ENCODE measurements at places on chromosomes 12 and 14.
A peak's percentile ranks its signal among the peaks of the same experiment; 100 is the strongest.

DNA sequence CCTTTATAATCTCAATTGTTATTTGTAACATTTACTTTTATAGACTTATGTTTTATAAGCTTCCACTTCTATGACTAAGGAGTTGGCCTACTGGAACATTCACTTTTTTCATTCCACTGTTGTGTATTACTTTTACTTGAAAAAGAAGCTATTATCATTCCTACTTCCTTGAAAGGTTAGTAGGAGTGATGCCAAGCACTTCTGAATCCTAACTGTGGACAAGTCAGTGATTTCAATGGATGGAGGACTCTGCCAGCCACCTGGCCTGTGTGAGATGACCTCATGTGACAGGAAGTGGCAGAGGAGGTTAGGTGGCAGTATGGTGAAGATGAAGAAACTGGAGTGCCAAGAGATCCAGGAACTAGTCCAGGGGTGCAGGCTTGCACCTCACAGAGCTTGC is 46.0 kb downstream of the TECPR2 start:
- peak; percentile 6 for DNase-seq

GRCh38 chr12:48512855-48513254 is 12.6 kb upstream of the OR8S1 start:
- DNase-seq, result no peak

GRCh38 chr14:69501423-69501838 is 16.9 kb downstream of the PLEKHD1 start:
- DNase-seq, result peak; percentile 42

DNA sequence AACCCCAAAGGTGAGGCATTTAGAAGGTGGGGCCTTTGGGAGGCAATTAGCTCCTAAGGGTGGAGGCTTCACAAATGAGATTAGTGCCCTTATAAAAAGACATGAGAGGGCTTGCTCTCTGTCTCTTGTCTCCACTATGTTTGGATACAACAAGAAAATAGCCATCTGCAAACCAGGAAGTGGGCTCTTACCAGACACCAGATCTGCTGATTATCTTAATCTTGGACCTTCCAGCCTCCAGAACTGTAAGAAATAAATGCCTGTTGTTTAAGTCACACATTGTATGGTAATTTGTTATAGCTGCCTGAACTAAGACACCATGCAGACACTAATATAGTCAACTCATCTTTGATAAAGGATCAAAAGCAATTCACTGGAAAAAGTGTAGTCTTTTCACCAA is 34.4 kb downstream of the TMEM116 start:
- no peak for DNase-seq

GRCh38 chr12:122752464-122753318 is at the start of gene DENR:
DENR (plus strand) TSS chr12:122752824; CDS start chr12:122753702, 878 bp downstream.
- DNase-seq, result peak; percentile 94

- DNase-seq, result no peak
These were observed 26.4 kb upstream of the FGF6 start for GRCh38 chr12:4472046-4472445.

DNA sequence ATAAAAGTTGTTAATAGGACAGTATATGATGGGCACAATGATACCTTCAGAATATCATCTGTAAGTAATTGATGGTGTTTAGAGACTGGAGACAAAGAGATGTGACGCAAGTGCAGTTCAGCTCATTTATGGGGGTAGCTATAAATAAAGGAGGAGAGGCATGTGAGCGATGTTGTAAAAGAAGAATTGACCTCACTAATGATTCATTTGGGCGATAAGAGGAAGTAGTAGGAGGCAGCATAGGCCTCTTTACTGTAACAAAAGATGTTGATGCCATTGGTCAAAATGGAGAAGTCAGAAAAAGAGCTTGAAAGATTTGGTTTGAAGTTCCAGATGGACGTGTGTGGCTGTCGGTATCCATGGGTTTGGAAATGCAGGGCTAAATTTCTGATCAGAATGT is 70.0 kb downstream of the FLRT2 start:
- DNase-seq, result peak; percentile 62

DNA sequence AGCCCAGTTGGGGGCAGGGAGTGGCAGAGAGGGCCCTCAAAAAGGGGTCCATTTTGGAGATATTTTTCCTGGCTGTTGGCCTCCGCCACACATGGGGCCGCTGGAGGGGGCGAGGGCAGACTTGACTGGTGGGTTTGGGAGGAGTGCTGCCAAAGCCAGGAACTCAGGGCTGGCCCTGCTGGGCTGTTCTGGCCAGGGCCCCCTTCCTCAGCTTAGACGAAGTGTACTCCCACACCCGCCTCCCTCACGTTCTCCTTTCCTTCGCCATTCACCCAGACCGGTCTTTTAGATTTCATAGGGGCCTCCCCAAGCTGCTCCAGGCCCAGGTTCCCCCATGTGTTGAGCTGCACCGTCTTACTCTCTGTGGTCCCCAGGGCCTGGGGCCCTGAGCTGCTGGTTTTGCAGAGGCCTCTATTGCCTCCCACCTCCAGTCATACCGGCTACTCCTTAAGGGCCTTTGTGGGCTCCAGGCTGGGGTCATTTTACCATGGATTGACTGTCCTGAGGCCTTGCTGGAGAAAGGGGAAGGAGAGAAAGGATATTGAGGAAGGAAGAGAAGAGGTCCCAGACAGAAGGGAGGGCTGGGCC is 1.3 kb downstream of the KRT7 start:
- no peak for DNase-seq

DNA sequence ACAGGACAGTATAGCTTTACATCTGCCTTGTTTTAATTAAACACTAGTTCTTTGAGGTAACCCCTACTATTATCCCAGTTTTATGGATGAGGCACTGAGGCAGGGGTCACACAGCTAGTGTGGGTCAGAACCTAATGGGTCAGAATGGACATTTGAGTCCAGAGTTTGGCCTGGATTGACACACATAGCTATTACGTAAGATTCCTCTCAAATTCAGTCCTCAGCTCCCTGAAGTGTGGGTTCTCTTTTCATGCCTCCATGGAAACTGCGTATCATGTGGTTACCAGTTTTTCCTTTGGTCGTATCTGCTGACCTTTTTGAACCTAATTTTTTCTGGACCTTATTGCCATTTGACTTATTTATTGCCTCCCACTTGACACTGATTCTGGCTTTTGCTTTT is 40.4 kb downstream of the PSEN1 start:
- no peak for DNase-seq

- no peak for DNase-seq
These were observed 42.2 kb upstream of the FOS start for GRCh38 chr14:75236467-75236866.

- DNase-seq, result peak; percentile 74
These were observed 4.4 kb downstream of the KMT2D start for GRCh38 chr12:49055978-49056754.

DNA sequence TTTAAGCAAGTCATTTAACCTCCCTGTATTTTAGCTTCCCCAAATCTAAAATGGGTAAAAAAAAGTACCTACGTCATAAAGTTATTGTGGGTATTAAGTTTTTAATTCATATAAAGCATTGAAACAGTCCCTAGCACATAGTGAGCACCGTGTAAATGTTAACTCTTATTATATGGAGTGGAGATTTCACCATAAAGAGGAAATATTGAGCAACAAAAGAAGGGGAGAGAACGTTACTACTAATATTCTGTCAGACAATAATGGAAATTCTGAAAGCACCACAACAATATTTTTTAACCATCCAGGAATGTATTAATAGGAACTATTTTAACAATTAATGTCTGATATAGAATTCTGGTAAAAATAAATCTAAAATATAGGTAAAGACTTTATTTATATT is 7.8 kb upstream of the CD163L1 start:
- DNase-seq, result no peak

DNA sequence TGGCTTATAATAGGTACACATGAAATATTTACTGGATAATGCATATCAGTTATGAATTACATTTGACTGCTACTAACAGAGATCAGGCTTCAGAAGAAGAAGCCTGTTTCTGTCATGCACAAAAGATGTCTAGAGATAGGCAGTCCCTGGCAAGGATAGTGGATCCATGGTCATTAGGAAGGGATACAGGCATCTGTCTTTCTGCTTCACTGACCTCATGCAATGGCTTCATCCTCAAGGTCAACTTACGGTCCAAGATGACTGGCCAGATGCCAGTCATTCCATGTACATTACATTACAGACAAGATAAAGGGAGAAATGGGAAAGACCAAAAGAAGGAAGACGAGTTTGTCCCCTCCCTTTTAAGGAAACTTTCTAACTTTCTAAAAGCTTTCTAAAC is 94.0 kb downstream of the NUAK1 start:
- DNase-seq, result peak; percentile 13

- no peak for DNase-seq
These were observed 19.2 kb downstream of the CLIP1 start for GRCh38 chr12:122403115-122403770.

- no peak for DNase-seq
These were observed 9.6 kb upstream of the ART4 start for GRCh38 chr12:14852880-14853279.

DNA sequence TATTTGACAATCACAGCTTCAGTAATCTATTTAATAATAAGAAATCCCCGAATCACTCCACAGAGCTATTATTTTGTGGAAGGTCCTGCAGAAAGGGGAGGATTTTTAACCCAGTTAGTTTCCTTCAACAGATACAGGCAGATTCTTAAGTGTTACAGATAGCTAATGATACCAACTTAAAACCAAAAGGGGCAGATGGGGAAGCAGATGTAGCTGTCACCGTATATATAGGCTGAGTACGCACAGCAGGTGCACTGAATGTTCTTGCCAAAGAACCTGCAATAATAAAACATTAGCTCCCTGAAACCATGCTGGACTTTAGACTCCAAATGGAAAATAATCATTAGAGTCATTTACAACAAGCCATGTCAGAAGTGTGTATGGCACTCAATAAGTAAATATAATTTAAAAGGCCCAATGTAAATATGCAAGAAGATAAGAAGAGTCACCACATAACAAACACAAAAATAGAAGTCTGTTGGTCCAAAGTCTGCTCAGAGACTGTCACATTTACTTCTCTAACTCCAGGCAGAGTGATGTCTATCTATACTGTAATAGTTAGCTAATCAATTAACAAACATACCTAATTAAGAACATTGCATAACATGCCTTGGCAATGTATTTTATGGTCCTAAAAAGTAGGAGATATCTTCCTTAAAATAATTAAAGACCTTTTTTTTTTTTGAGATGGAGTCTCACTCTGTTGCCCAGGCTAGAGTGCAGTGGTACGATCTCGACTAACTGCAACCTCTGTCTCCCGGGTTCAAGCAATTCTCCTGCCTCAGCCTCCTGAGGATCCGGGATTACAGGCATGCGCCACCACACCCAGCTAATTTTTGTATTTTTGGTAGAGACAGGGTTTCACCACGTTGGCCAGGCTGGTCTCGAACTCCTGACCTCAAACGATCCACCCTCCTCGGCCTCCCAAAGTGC is 78.8 kb downstream of the SEC23A start:
- DNase-seq, result no peak

- no peak for DNase-seq
These were observed 186.6 kb upstream of the OR4E1 start for GRCh38 chr14:21860172-21860571.

GRCh38 chr14:38546932-38547551 is 291.1 kb upstream of the CLEC14A start:
- no peak for DNase-seq

GRCh38 chr12:83214185-83214584 is 527.5 kb downstream of the TMTC2 start:
- no peak for DNase-seq

DNA sequence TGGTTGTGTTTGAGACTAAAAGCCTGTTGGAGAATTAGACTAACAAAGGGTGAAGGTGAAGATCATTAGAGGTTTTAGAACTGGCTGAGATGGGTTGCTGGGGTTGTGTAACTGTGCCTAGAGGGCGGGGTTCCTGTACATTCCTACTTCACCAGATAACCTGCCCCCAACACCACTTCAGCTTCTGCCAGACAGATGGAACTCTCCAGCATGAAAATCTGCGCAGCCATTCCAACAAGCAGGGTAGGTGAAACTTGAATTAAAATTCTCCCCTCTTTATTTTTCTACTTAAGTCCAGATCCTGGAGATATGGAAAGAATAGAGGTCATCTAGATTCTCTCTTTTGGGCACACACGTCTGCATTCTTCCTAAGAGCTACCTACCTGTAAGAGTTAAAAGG is 6.0 kb downstream of the FOXG1 start:
- DNase-seq, result no peak

- DNase-seq, result no peak
These were observed 359.3 kb downstream of the ADGRD1 start for GRCh38 chr12:131312793-131313545.

DNA sequence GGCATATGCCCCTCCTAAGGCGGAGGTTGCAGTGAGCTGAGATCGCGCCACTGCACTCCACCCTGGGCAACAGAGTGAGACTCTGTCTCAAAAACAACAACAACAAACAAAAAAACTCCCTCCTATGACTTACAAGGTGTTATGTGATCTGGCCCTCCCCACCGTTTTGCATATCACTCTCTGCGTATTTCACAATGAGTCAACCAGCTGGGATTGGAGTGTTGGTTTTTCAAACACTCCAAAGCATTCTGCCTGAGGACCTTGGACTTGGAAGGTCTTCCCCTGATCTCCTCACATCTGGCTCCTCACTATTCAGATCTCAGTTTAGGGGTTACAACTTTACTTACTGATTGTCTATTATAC is 14.0 kb downstream of the MANSC1 start:
- no peak for DNase-seq

DNA sequence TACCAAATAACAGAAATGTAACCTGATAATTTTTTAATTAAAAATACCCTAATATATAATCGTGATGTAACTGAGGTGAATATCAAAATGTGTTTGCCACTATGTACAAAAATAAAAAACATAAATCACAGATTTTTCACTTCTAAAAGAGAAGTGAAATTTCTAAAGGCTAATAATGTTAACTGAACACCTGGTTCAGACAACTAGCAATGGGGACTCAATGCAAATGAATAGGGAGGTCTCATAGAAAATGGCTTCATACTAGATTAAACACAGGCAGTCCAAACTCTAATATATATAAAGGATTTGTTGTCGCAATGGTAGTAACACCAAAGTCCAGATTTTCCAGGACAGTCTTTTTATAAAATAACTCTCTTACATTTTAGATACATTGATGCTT is 365.4 kb upstream of the ATP2B1 start:
- DNase-seq, result no peak

- peak; percentile 69 for DNase-seq
These were observed 10.6 kb upstream of the MAP4K5 start for GRCh38 chr14:50542941-50543418.

GRCh38 chr12:90631591-90632212 is 323.3 kb downstream of the CCER1 start:
- no peak for DNase-seq

- DNase-seq, result no peak
These were observed 49.6 kb upstream of the IFNG-AS1 start for GRCh38 chr12:67939611-67940010.

- DNase-seq, result no peak
These were observed 37.1 kb upstream of the LTBP2 start for GRCh38 chr14:74649167-74649566.

GRCh38 chr12:128825835-128826234 is 2.1 kb upstream of the SLC15A4 start:
- DNase-seq, result no peak

- no peak for DNase-seq
These were observed 813.1 kb upstream of the NOVA1 start for GRCh38 chr14:27410981-27411380.

GRCh38 chr12:57119294-57120085 is 8.3 kb upstream of the STAT6 start:
- DNase-seq, result peak; percentile 47

GRCh38 chr12:50690925-50691324 is 73.0 kb upstream of the ATF1 start:
- DNase-seq, result peak; percentile 22

GRCh38 chr12:52050758-52051541 is at the start of gene NR4A1:
NR4A1 (plus strand) TSS chr12:52051442; CDS start chr12:52054329, 2,887 bp downstream.
- peak; percentile 95 for DNase-seq

- no peak for DNase-seq
These were observed 11.4 kb upstream of the ASCL1 start for GRCh38 chr12:102946042-102946441.

GRCh38 chr12:30882706-30883105 is 43.8 kb upstream of the TSPAN11 start:
- DNase-seq, result peak; percentile 4
